Skin of body (tissue), 3 donors: ENCODE measurements at places on chromosomes 16 and 17. TPM values are rescaled to one million over a fixed set of nuclear protein-coding genes. Genes with fewer than 3 reads are reported as not detected.

GRCh38 chr17:31580706-31581490, 189.4 kb downstream of the RAB11FIP4 start:
- DNase-seq = no peak

GRCh38 chr17:78925662-78926555, 722 bp upstream of the TIMP2 start:
- peak; percentile 64 for DNase-seq

- no peak for DNase-seq
These were observed 17.2 kb upstream of the UTP6 start for GRCh38 chr17:31918701-31919128.

DNA sequence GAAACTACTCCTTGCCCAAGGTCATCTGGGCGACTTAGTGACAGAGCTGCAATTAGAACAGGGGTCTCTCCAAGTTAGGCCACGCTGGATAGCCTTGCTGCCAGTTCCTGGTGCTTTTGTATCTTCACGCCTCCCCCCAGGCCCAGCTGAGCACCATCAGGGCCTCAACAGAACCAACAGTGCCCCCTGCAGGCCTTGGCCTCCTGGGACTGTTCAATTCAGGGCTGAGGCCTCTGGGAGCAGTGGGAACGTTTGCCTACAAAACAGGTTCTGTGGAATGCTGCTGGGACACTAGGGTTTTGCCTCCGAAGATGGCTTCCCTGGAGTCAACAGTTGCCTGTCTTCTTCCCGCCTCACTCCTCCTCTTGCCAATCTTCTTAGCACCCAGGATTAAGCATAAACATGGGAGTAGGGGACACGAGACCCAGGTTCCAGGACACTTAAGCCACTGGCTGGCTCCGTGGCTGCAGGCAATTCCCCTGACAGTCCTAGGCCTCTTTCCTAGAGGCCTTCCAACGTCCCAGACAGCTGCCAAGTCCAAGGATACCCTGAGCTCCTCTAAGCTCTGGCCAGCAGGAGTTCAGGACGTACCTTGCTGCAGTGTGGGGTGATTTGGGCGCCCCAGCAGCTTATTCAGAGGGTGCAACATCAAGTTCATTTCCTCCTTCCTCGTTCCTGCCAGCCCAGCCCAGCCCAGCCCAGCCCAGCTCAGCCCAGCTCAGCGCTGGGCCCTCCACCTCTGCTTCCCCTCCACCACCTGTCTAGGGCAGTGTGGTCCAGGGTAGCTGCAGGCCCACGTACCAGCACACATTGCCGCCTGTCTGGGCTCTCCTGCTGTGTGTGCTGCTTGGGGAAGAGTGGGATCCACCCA, 246.6 kb upstream of the RPL38 start:
- no peak for DNase-seq

- DNase-seq = no peak
These were observed 311.2 kb downstream of the C16orf95 start for GRCh38 chr16:87006021-87006420.

The VASN gene
- 20.6 TPM for total RNA-seq

GRCh38 chr16:15996432-15997109, 47.2 kb downstream of the ABCC1 start:
- peak; percentile 25 for DNase-seq

The SUPT4H1 gene
- 35.0 TPM for total RNA-seq

The NPIPA2 gene
- not detected for total RNA-seq

DNA sequence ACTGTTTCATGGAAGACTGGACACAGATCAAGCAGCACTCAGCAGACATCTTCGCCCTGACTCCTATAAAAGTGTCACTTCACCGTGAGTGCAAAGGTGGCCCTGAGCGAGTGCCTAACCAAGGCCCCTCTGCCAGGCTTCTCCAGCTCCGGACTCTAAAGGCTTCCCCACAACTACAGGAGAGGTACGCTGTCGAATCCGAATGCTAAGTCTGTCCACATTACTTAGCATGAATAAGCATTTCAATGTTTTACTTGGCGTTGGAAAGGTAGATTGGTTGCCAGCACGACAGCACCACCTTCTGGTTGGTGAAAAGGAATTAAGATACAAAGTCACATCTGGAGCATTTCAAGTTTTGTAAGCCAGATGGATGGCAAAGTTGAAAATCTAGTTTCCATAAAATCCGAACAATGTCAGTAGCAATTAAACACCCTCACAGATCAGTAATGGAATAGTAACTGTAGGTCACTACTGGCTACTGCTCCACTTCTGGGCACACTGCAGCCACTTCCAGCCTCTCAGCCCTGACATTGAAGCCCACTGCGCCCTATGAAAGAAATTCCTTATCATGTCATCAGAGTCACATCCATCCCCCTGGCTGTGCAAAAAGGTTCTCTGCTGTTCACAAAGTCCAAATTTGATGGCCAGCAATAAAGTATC, 100.9 kb downstream of the PARN start:
- peak; percentile 90 for DNase-seq

DNA sequence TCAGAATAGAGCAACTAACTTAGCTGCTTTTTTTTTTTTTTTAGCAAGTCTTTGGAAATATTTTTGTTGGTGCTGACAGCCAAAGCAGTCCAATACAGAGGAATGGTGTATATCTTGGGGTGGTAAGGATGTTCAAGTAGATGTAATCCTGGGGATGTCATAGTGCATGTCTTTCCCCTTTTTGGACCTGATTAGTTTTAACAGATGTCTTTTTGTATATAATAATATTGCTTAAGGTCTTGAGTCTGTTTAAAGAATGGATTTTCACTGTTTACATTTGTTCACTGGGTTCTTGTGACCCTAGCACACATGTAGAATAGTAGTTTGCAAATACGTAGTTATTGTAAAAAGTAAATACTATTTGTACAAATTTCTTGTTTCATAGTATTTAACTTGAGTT, 7.9 kb downstream of the TAF15 start:
- DNase-seq = no peak

- DNase-seq = no peak
These were observed 2.3 kb upstream of the MAP2K3 start for GRCh38 chr17:21282231-21282630.

DNA sequence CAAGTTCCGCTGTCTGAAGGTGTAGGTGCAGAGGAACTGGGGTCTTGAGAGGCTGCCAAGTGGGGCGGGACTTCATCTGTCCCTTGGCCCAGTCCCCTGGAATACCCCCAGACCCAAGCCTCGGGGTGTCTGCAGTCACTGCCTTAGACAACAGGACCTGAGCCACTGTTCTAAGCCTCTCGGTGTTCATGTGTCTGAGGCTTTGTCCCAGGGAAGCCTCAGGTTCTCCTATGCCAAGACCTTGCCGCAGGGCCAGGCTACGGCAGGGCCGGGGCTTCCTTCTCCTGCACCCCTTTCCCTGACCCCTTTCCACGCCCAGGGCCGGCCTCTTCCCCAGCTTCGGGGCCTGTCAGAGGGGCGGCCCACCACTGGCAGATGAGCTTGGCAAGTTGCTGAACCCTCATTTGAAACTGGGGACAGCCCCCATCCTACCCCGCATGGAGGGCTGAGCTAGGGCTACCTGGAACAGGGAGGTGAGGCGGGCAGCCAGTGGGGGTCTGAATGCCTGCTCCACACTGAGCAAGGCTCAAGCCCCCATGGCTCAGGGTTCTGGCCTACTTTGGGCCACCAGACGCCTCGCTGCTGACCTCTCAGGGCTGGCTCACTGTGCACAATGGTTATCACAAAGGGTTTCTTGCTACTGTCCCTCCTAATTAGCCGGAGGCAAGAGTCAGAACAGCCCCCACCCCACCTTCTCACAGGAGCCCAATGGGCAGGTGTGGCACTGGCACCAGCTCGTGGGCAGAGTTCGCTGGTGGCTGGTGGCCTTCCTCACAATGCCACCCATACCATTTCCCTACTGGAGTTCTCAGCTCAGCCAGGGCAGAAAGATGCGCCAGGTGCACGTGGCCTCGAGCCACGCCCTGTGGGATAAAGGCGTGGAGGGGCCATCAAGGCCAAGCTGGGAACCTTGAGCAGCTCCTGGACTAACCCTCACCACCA, 7.1 kb downstream of the LITAFD start:
- DNase-seq = no peak

The KIFC3 gene
- total RNA-seq = 21.3 TPM

The SOX9 gene
- 33.4 TPM for total RNA-seq

- peak; percentile 57 for DNase-seq
These were observed 1.0 kb upstream of the CKLF start for GRCh38 chr16:66551348-66551759.

- no peak for DNase-seq
These were observed 96.3 kb downstream of the WWOX start for GRCh38 chr16:78195797-78196196.

The GPR179 gene
- total RNA-seq = 0.10 TPM

The FOXN1 gene
- total RNA-seq = 3.0 TPM

DNA sequence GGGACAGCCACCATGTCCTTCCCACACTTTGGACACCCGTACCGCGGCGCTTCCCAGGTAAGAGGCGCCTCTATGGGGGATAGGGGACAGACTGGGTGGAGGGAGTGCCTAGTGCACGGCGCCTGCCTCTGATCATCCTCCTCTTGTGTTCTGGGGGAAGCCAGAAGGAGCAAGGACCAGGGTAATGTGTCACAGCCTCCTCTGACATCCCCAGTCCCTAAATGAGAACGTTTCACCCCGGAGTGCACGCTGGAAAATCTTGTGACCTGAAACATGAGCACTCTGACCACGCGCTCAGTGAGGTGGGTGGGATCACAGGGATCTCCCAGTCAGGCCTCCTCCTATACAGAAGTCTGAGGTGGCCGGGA, 1.1 kb downstream of the IRX6 start:
- DNase-seq = no peak

- no peak for DNase-seq
These were observed 23.7 kb upstream of the FAAP100 start for GRCh38 chr17:81575836-81576235.

GRCh38 chr16:64738321-64738960, 383.4 kb downstream of the CDH11 start:
- no peak for DNase-seq

GRCh38 chr16:263182-263774, 12.5 kb downstream of the RGS11 start:
- DNase-seq = no peak

DNA sequence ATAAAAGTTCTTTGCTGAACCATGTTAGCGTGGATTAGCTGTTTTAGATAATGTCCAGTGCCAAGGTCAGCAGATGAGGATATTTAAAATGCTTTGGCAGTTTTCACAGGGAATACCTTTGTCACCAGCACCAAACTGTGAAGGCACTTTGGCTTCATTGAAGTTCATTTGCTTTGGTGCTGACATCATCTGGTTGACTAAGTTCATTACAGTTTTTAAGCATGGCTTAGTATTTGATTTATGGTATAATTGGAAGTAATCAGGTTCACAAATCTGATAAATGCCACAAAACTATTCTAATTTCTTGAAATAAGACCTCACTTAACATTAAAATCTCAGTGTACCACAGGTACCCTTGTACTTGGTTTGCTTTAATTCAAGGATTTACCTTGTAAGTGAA, 4.3 kb downstream of the GID4 start:
- DNase-seq = no peak

The PRDM7 gene
- not detected for total RNA-seq

DNA sequence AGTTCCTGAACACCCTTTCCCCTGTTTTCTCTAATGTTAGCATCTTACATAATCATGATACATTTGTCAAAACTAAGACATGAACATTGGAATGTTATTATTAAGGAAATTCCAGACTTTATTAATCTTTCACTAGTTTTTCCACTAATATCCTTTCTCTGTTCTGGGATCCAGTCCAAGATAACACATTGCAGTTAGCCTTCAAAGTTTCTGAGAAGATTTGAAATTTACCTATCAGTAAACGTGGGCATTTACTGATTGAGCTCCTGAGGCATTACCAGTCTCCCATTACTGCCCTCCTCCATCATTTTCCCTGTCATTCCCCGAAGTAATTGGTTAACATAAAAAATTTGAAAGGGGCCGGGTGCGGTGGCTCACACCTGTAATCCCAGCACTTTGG, 5.7 kb upstream of the CD300LG start:
- no peak for DNase-seq

DNA sequence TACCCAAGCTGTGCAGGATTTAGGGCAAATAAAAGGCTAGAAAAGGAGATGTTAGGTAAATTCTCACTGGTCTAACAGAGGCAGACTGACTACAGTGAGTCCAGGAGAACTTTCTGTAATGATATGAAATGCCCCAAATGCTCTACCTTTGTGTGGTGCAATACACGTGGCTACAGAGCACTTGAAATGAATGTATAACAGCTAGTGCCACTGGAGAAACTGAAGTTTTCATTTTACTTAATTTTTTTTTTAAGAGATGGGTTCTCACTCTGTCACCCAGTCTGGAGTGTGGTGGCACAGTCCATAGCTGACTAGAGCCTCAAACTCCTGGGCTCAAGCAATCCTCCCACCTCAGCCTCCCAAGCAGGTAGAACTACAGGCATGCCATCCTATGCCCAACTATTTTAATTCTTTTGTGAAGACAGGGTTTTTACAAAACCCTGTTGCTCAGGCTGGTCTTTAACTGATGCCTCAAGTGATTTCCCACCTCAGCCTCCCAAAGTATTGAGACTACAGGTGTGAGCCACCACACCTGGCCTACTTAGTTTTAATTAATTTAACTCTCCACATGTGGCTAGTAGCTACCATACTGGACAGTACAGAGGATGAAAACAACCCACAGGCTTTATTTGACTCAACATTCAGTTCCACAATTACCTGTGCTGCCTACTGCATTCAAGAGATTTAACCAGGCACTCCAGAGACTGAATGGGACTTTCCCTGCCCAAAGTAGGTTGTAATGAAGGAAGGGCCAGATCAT, 84.8 kb upstream of the PLEKHM1 start:
- no peak for DNase-seq

GRCh38 chr16:24837969-24838368, 7.8 kb upstream of the SLC5A11 start:
- no peak for DNase-seq

DNA sequence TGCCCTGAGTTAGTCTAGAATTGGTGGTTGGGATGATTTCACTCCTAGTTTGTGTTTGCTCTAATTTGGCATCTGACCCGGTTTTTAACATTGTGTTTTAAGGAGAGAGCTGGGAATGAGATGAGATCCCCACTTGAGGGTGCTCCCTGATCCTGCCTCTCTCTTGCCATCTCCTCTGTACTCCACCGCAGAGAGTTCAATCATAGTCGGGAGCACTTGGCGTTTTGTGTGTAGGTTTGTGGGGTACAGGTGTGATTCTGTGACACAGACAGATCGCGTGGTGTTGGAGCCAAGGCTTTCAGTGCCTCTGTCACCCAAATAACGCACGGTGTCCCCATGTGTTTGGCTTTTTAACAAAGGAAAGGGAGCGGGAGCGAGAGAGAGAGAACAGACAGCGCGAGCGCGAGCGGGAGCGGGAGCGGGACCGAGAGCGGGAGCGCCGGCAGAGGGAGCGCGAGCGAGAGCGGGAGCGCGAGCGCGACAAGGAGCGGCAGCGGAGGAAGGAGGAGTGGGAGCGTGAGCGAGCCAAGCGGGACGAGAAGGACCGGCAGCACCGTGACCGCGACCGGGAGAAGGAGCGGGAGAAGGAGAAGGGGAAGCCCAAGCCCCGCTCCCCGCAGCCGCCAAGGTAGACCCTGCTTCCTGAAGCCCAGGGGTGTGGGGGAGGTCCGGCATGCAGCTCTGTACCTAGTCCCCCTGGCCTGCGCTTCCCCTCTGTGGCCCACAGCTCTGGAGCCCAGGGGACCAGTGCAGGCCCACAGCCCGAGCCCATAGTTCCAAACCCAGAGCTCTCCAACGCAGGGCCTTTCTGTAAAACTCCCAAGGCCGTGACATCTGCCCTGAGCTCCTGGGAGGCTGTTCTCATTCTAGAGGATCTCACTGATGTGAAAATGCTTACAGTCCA, 27.2 kb upstream of the IL17C start:
- DNase-seq = no peak

The NPIPA5 gene
- not detected for total RNA-seq
